Type B pancreatic cell (in vitro differentiated cells): ENCODE measurements at places on chromosomes 16 and 17.

- H3K36me3 ChIP-seq = no peaks in the 10 kb centered on the region
- no peak overlapping the region for H3K27ac ChIP-seq
- DNase-seq = no peak
- H3K27me3 ChIP-seq = peaks cover 7% of the 10 kb centered on the region
Measured at GRCh38 chr16:78985716-78986605, 614.6 kb downstream of the MAF start.

- DNase-seq = no peak
- H3K4me1 ChIP-seq = no peaks in the 10 kb centered on the region
- peaks cover 74% of the 10 kb centered on the region for H3K27me3 ChIP-seq
- no peaks in the 10 kb centered on the region for H3K36me3 ChIP-seq
- H3K27ac ChIP-seq = no peak overlapping the region
Measured at GRCh38 chr16:6018848-6019489, 921.4 kb upstream of the EEF2KMT start.

DNA sequence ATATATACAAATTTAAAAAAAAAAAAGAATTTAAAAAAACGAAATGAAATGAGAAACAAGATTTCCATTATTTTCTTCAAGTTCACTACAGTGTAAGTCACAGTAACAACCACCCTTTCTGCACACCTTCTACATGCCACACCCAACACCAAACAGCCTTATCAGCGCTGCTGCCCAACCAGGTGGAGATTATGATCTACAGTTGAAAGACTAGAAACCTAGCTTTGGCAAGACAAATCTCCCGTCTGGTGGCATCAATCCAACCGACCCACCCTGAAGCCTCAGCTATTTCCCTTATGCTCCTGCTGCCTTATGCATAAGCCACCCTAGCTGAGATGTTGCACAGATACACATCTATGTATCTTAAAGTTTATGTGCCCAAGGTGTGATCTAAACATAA, 60.8 kb downstream of the PARN start:
- no peak for DNase-seq
- no peak overlapping the region for H3K4me3 ChIP-seq
- H3K27ac ChIP-seq = no peak overlapping the region
- H3K36me3 ChIP-seq = peaks cover 16% of the 10 kb centered on the region

DNA sequence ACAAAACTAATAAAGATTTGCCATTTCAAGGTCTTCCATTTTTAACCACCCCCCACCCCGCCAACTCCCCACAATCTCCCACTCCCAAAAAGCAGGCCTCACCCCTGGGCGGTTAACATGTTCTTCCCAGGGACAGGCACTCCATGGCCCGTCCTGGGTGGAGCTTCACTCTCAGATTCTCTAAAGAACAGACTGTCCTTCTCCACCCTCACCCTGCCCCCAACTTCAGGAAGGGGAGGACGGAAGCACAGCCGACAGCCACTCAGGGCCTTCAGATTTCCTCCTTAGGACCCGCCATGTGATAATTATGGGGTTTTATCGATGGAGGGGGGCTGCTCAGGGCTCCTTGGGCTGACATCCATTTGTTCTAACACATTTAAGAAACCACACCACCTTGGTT, 61.9 kb downstream of the ZFHX3 start:
- H3K36me3 ChIP-seq = peaks cover 5% of the 10 kb centered on the region
- H3K27me3 ChIP-seq = no peaks in the 10 kb centered on the region
- no peak overlapping the region for H3K27ac ChIP-seq
- no peak for DNase-seq
- H3K4me1 ChIP-seq = peaks cover 52% of the 10 kb centered on the region
- H3K4me3 ChIP-seq = no peak overlapping the region

DNA sequence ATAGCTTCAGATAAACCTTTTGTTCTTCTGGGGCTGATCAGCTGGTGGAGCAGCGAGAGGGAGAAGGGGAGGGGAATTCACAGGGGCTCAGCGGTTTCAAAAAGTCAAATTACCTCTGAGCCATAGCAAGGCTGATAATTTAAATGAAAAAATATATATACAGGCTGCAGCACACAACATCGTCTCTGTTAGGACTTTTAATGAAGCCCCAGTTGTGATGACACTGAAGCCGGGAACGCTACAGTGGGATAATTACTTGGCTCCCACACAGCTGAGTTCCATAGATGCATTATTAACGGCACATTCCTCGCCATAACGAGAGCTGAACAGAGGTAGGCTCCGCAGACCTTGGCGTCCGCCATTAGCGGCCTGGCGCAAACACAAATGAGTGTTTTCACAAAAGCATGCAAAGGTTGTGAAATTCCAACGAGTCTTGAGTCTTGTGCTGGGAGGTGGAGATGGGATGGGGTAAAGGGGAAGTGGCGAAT, 216.0 kb downstream of the C16orf78 start:
- no peak overlapping the region for H3K4me3 ChIP-seq
- DNase-seq = peak; percentile 52
- H3K4me1 ChIP-seq = peaks cover 61% of the 10 kb centered on the region
- H3K27me3 ChIP-seq = peaks cover 9% of the 10 kb centered on the region
- peak overlapping the region; percentile 25 for H3K27ac ChIP-seq

- no peak overlapping the region for H3K27ac ChIP-seq
- H3K4me1 ChIP-seq = peaks cover 26% of the 10 kb centered on the region
- H3K36me3 ChIP-seq = peaks cover 3% of the 10 kb centered on the region
- peak; percentile 85 for DNase-seq
- H3K27me3 ChIP-seq = peaks cover 89% of the 10 kb centered on the region
- H3K4me3 ChIP-seq = peak overlapping the region; percentile 45
Measured at GRCh38 chr17:60139438-60140285, 10.1 kb upstream of the CA4 start.

GRCh38 chr16:70598937-70599503, 47.3 kb upstream of the IL34 start:
- no peak overlapping the region for H3K4me3 ChIP-seq
- H3K4me1 ChIP-seq = no peaks in the 10 kb centered on the region
- DNase-seq = no peak
- no peaks in the 10 kb centered on the region for H3K36me3 ChIP-seq
- no peak overlapping the region for H3K27ac ChIP-seq

DNA sequence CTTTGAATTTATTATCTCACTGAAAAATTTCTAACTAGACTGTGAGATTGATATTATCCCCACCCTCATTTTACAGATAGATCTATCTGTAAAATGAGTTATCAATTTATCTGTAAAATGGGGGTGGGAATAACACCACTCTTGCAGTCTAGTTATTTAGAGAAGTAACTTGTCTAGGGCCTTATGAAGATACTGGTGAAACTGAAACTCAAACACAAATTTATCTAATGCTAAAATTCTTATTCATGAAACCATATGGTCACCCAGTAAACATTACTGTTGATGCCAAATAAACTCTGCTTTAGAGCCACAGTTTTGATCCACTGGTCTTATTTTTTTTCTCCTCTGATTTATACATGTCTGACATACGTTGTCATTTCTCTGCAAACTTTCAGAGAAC, 52.1 kb upstream of the SMIM36 start:
- H3K36me3 ChIP-seq = no peaks in the 10 kb centered on the region
- no peak for DNase-seq
- peaks cover 28% of the 10 kb centered on the region for H3K4me1 ChIP-seq
- no peak overlapping the region for H3K27ac ChIP-seq

GRCh38 chr17:75909812-75910274, 5.2 kb upstream of the MRPL38 start:
- H3K4me3 ChIP-seq = no peak overlapping the region
- peak overlapping the region; percentile 39 for H3K27ac ChIP-seq
- DNase-seq = no peak
- no peaks in the 10 kb centered on the region for H3K27me3 ChIP-seq

- peak; percentile 52 for DNase-seq
- H3K27ac ChIP-seq = peak overlapping the region; percentile 71
- no peaks in the 10 kb centered on the region for H3K36me3 ChIP-seq
- peaks cover 9% of the 10 kb centered on the region for H3K27me3 ChIP-seq
Measured at GRCh38 chr16:66476328-66477027, 49.4 kb downstream of the BEAN1 start.

DNA sequence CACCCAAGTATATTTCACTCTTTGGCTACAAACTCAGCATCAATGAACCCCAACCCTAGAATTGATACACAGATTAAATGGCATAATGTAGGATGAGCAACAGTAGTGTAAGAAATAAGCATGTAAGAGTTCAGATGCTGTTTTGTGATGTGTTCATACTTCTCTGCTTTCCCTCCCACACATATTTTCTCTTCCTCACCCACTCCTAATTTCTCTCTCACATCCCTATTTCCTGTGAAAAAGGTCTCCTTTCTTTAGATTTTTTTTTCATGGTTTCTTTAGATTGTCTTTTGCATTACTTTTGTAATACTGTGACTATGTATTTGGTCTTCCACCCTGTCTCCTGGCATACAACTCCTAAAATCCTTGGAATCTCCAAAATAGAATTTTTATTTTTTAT, 21.7 kb downstream of the CREBBP start:
- H3K4me1 ChIP-seq = peaks cover 57% of the 10 kb centered on the region
- no peaks in the 10 kb centered on the region for H3K27me3 ChIP-seq
- DNase-seq = no peak
- H3K4me3 ChIP-seq = no peak overlapping the region
- peaks cover 4% of the 10 kb centered on the region for H3K36me3 ChIP-seq

DNA sequence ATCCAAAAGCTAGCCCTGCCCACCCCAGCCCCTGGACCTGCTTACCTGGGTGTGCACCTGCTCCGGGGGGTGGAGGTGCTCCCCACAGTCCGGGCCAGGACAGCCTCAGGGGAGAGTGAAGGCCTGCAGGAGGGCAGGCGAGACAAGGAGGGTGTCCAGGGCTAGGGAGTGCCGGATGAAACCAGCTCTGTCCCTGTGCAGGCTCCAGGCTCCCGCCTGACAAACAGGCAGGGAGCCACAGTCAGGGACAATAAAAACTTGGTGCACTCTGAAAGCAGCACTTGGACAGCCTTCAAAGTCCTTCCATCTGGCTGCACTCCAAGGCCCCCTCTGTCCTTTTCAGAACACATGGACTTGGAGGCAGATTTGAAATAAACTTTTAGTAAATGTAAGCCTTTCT, 3.9 kb downstream of the PAQR4 start:
- DNase-seq = no peak
- H3K4me1 ChIP-seq = peaks cover 12% of the 10 kb centered on the region
- peaks cover 3% of the 10 kb centered on the region for H3K36me3 ChIP-seq
- H3K27ac ChIP-seq = no peak overlapping the region

DNA sequence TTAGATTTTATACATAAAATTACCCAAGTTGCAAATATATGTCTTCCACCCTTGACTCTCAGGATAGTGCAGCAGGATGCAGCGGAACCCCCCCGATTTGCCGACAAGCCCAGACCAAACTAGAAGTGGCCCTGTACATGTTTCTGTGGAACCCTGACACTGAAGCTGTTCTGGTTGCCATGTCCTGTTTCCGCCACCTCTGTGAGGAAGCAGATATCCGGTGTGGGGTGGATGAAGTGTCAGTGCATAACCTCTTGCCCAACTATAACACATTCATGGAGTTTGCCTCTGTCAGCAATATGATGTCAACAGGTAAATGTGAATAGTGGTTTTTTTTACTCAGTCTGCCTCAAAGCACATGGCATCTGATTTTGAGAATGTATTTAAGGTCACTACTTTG, 70.7 kb downstream of the OMG start:
- peak overlapping the region; percentile 55 for H3K27ac ChIP-seq
- peaks cover 8% of the 10 kb centered on the region for H3K4me1 ChIP-seq
- H3K4me3 ChIP-seq = no peak overlapping the region
- DNase-seq = no peak

GRCh38 chr16:84806256-84806889, 13.4 kb upstream of the CRISPLD2 start:
- H3K36me3 ChIP-seq = no peaks in the 10 kb centered on the region
- no peak for DNase-seq
- no peak overlapping the region for H3K4me3 ChIP-seq
- no peak overlapping the region for H3K27ac ChIP-seq
- H3K4me1 ChIP-seq = peaks cover 4% of the 10 kb centered on the region
- no peaks in the 10 kb centered on the region for H3K27me3 ChIP-seq

- no peak for DNase-seq
- peaks cover 11% of the 10 kb centered on the region for H3K4me1 ChIP-seq
- H3K27ac ChIP-seq = peak overlapping the region; percentile 66
Measured at GRCh38 chr16:50246299-50247122, 19.8 kb upstream of the ADCY7 start.

DNA sequence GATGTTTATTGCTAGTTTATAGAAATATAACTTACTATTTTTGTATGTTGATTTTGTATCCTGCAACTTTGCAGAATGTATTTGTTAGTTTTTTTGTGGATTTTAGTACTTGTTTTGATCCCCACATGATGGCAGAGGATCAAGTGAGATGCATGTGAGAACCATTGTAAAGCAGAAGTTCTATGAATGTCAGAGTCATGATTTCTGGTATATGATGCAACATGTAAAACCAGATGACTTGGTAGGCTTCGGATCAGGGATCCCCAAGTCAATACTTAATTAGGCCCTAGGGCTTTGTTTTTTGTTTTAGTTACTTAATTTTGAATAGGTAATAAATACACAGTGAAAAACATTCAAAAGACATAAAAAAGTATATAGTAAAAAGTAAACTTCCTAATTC, 45.8 kb downstream of the ESRP2 start:
- DNase-seq = no peak
- no peak overlapping the region for H3K27ac ChIP-seq
- no peaks in the 10 kb centered on the region for H3K4me1 ChIP-seq
